ENCODE measurements at places on chromosomes 6 and 20.

DNA sequence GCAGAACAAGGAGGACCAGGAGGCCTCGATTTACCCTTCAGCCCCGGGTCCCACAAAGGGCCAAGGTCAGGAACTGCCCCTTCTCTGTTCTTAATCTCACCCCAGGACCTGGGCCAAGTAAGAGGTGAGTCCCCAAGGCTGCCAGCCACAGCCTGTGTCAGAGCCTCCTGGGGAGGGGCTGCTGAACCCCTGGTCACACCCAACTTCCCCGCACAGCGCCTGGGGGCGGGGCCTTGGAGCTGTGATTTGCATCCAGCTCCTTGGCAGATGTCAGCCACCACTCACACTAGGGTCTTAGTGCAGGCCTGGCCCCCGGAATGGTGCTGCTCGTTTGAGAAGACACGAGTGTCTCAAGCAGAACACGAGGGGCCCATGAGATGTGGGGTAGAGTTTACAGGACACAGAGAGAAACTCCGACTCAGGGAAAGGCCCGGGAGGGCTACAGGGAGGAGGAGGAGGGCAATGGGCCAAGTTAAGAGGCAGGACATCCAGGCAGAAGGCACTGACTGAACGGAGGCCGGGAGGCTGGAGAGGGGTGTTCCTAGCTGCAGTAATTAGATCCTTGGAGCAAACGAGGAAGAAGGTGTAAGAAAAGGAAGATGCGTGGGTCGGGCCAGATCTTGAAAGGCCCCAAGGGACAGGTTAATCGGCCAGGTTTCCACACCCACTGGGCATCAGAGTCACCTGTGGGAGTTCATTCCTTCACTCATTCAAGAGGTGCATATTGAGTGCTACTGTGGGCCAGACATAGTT lies 26.9 kb downstream of the ZBP1 start:
- DNase-seq = no peak

DNA sequence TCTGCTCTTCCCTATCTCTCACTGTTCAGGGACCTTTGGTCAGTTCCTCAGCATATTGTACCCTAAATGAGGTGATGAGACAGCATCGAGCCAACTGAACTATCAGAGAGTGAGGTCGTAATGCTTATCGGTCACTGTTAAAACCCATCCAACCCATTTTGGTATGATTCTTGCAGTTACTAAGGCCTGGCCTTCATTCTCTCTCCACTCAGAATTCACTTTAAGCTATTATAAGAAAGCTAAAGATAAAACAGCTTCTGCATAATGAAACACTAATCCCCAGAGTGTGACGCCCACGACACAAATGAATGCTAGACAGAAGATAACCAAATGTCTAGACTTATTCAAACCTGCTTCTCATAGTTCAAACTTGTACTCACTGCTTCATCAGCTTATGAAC lies 175.8 kb downstream of the GMPR start:
- no peak for DNase-seq

DNA sequence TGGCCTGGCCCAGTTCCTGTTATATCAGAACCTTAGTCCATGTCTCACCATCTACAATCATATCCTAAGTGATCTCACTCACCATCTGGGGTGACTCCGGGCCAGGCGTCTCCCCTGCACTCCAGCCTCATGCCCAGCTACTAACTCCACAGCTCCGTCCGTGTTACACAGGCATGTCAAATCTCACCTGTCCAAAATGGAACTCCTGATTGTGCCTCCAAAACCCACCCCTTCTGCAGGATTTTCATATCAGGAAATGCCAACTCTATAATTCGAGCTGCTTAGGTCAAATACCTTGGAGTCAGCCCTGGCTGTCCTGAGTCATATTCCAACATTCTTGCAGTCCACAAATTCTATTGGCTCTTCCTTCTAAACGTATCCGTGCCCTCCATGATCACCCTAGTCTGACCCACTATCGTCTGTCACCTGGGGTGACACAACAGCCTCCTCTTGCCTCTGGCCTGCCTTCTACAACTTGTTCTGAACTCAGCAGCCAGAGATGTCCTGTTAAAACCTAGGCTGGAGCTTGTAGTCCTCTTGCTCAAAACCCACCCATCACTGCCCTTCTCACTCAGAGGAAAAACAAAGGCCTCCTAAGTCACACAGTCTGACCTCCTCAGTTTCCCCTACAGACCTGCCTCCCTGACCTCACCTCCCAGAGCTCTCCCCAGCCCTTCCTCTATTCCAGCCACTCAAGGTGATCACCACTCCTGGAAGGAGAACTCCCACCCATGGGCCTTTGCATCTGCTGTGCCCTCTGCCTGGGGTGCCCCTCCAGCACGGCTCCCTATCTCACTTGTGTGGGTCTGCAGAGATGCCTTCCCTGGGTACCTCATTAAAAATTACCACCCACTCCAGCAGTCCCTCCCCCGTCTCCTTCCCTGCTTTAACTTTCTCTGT lies 85.3 kb upstream of the SIRPA start:
- DNase-seq = no peak

DNA sequence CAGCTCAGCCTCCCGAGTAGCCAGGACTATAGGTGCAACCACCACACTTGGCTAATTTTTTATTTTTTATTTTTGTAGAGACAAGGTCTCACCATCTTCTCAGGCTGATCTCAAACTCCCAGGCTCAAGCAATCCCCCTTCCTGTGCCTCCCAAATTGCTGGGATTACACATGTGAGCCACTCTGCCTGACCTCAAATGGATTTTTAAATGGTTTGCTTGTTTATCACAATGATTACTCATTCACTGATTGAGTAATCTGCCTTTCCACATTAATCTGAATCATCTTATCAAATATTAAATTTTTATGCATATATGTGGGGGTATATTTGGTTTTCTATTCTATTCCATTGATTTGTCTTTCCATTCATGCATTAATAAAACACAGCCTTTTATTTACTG lies 9.4 kb upstream of the KHDC1L start:
- DNase-seq = no peak

GRCh38 chr6:26404546-26404945 lies 2.5 kb downstream of the BTN3A1 start:
- DNase-seq = no peak

- peak; percentile 62 for DNase-seq
These were observed 50.0 kb upstream of the SCGN start for GRCh38 chr6:25601800-25602673.

DNA sequence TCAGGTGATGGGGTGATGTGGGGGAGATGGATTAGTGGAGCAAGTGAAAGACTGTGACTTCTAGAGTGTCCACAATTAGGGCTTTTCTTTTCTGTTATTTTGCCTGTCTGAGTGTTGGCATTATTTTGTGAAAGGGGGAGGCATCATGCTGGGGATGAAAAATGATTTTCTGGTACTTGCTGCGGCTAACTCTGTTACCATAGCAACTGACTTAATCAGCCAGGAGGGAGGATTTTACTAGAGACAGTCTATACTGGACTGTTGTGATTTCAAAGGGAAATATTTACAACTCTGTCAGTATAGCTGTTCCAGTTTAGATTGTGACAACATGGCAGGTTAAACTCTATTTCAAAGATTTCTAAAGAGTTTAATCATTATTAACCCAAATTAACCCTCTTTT lies 30.4 kb upstream of the MRAP2 start:
- DNase-seq = no peak

- no peak for DNase-seq
These were observed 192.7 kb downstream of the RNF144B start for GRCh38 chr6:18579869-18580268.

GRCh38 chr6:153059311-153059710 lies 56.8 kb upstream of the MTRF1L start:
- DNase-seq = no peak

- no peak for DNase-seq
These were observed 36.7 kb downstream of the POU3F2 start for GRCh38 chr6:98871057-98871456.

DNA sequence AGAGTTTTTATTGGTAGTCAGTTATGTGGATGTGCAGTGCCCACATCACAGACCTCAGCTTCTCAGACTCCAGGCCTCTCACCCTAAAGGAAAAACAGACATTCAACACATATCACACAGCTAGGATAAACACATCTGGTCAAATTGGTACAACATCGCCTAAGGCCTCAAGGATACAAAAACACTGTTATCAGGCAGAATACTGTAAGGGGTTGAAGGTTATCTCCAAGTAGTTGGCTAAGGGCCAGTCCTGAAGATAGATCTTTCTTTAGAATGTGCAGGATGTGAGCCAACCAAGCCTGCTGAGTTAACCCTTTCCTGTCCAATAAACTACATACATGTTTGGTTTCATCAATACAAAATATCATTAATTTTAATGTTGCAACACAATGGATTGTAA lies 308.4 kb upstream of the GJE1 start:
- DNase-seq = no peak

DNA sequence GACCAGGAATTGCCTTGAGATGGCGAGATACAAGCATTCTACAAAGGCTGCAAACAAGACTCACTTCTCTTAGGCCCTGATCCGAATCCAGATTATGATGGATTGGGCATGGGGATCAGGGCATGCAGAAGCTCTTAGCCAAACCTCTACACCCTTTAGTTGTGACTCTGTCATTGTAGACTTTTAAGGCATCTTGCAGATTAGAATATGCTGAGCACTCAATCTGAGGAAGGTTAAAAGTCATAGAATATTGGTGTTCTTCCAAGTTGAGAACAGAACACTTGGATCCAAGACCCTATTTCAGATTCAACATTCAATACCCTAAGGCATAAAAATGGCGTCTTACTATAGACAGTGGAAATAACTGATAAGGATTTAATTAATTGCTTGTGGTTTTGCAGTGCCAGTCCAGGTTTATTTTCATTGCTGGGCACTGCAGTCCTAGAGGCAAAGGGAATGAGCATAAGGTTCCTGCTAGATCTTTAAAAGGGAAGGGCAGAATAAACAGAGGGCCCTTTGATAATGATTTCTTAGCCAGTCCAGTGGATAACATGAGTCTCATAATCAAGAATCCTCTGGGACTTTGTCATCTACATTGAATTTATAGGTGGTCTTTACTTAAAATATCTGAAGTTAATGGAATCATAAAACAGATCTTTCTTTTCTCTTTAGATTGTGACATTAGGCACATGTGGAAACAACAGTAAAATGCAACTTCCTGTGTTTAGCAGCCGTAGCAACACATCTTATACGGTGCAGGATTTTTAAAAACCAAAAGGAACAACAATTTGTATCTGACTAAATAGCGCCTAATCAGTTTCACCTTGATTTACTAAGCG lies 17.6 kb downstream of the PHACTR2 start:
- DNase-seq = no peak

GRCh38 chr20:46558511-46558959 lies 8.1 kb upstream of the OCSTAMP start:
- no peak for DNase-seq

GRCh38 chr6:116314878-116315277 lies 35.1 kb upstream of the TSPYL1 start:
- DNase-seq = no peak

GRCh38 chr6:20306491-20306890 lies 94.2 kb upstream of the MBOAT1 start:
- no peak for DNase-seq

- peak; percentile 83 for DNase-seq
These were observed 21.5 kb downstream of the COL9A3 start for GRCh38 chr20:62838128-62838891.

- no peak for DNase-seq
These were observed 992.5 kb upstream of the CITED2 start for GRCh38 chr6:140366991-140367390.

DNA sequence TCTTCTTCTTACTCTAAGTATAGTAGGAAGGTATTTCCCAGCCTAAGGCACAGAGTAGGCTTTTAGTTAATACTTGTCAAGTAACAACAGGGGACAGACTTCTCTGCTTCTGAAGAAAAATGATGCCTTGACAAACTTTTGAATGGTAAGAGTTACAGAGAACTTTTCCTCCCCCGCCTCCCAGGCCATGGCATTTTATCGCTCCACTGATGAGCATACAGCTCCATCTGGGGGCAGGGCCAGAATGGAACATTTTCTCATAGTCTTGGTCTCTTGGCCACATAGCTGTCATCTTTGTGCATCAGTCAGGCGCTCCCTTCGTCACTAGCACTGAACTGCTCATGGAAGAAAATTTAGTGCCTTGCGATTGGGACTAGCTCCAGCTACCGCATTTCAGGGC lies 1066.8 kb upstream of the CITED2 start:
- DNase-seq = no peak

- DNase-seq = no peak
These were observed 310.4 kb downstream of the HAO1 start for GRCh38 chr20:7629880-7630279.

Data from NCI-H1694 (cell line).